ENCODE measurements at places on chromosomes 7 and 10.

DNA sequence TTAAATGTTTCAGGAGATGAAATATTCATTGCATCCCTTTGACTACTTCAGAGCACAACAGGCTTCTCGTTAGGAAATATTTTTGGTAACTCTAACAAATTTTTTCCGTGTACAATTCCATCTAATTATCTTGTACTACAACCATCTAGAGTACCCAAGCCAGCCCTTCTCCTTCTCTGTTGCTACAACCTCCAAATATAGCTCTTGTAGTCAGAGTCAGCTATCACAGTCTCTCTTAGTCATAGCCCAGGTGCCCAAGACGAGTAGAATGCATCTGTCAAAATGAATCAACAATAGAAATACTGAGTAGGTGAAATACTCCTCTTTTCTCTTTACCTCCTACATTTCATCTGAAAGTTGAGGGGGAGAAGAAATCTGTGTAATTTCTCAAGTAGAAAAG is 74.0 kb downstream of the INHBA start:
- H3K36me3 ChIP-seq = no peaks in the 10 kb centered on the region
- peaks cover 3% of the 10 kb centered on the region for H3K27me3 ChIP-seq
- H3K4me1 ChIP-seq = peaks cover 25% of the 10 kb centered on the region
- no peak for DNase-seq
- H3K27ac ChIP-seq = no peak overlapping the region
- H3K4me3 ChIP-seq = no peak overlapping the region

- peak; percentile 55 for DNase-seq
- H3K36me3 ChIP-seq = no peaks in the 10 kb centered on the region
- peak overlapping the region; percentile 37 for H3K4me3 ChIP-seq
- H3K27ac ChIP-seq = peak overlapping the region; percentile 90
Observed at GRCh38 chr10:62853710-62854109, 37.5 kb upstream of the EGR2 start.

DNA sequence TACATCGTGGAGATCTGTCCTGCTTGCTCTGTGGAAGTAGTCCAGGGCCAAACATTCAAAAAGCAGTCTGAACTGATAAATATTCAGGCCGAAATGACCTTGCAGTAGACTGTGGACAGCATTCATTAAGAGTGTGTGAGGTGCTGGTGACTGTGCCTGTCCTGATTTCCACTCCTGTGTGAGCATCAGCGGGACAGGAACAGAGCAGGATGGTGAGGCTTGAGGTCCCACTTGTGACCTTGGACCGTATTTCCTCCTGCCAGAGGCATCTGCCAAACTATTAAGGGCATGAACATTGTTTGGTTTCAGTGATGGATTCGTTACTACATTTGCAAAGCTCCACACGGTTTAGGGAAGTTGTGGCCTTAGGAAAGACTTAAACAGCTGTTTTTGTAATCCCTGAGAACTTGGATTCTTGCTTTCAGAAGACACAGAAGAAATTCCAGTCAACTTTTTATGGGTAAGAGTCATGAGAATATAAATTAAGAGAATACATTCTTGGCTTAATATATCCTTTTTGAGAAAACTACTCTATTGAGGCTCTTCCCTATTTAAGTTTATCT is 32.8 kb downstream of the CCNY start:
- H3K4me1 ChIP-seq = peaks cover 70% of the 10 kb centered on the region
- no peak overlapping the region for H3K4me3 ChIP-seq
- no peaks in the 10 kb centered on the region for H3K36me3 ChIP-seq
- no peaks in the 10 kb centered on the region for H3K27me3 ChIP-seq

- no peak overlapping the region for H3K27ac ChIP-seq
- H3K4me3 ChIP-seq = no peak overlapping the region
- no peaks in the 10 kb centered on the region for H3K36me3 ChIP-seq
- peaks cover 41% of the 10 kb centered on the region for H3K27me3 ChIP-seq
- no peak for DNase-seq
Observed at GRCh38 chr7:106206826-106207541, 77.8 kb downstream of the NAMPT start.

- no peaks in the 10 kb centered on the region for H3K36me3 ChIP-seq
- H3K4me1 ChIP-seq = no peaks in the 10 kb centered on the region
- no peak overlapping the region for H3K4me3 ChIP-seq
- no peaks in the 10 kb centered on the region for H3K27me3 ChIP-seq
- H3K27ac ChIP-seq = no peak overlapping the region
Observed at GRCh38 chr7:94738071-94738470, 82.1 kb upstream of the SGCE start.

DNA sequence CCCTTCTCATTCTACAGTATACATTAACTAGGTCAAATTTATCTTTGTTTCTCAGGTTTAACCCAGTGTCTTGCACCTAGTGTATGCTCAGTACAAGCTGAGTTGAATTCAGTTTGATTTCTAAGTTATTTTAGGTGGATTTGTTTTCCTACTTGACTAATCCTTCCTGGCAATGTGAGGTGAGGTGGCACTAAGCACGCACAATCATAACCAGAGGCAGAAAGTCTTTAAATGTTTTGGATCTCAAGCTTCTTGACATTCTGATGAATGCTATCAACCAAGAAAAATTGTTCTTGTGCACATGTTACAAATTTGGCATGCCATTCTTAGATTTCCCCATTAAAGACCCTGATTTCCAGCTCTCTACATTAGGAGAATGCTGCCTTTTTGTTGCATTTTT is 3.2 kb downstream of the BZW2 start:
- DNase-seq = no peak
- H3K27me3 ChIP-seq = no peaks in the 10 kb centered on the region
- H3K4me3 ChIP-seq = peak overlapping the region; percentile 99
- H3K27ac ChIP-seq = peak overlapping the region; percentile 59

- no peak overlapping the region for H3K27ac ChIP-seq
- no peak overlapping the region for H3K4me3 ChIP-seq
- no peak for DNase-seq
- H3K36me3 ChIP-seq = no peaks in the 10 kb centered on the region
- no peaks in the 10 kb centered on the region for H3K27me3 ChIP-seq
- no peaks in the 10 kb centered on the region for H3K4me1 ChIP-seq
Observed at GRCh38 chr10:108060246-108060645, 895.7 kb upstream of the SORCS1 start.

DNA sequence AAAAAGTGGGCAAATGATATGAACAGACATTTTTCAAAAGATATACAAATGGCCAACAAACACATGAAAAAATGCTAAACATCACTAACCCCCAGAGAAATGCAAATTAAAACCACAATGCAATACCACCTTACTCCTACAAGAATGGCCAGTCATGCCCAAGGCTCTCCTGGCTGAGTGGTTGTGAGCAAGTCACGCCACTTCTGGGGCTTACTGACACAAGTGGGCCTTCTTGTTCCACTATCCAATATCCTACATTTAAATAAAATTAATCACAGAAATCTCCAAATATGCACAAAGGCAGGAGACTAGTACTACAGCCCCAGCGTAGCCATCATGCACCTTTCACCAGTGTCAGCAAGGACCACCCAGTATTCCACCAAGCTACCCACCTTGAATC is 181.9 kb downstream of the TNS3 start:
- no peak for DNase-seq

DNA sequence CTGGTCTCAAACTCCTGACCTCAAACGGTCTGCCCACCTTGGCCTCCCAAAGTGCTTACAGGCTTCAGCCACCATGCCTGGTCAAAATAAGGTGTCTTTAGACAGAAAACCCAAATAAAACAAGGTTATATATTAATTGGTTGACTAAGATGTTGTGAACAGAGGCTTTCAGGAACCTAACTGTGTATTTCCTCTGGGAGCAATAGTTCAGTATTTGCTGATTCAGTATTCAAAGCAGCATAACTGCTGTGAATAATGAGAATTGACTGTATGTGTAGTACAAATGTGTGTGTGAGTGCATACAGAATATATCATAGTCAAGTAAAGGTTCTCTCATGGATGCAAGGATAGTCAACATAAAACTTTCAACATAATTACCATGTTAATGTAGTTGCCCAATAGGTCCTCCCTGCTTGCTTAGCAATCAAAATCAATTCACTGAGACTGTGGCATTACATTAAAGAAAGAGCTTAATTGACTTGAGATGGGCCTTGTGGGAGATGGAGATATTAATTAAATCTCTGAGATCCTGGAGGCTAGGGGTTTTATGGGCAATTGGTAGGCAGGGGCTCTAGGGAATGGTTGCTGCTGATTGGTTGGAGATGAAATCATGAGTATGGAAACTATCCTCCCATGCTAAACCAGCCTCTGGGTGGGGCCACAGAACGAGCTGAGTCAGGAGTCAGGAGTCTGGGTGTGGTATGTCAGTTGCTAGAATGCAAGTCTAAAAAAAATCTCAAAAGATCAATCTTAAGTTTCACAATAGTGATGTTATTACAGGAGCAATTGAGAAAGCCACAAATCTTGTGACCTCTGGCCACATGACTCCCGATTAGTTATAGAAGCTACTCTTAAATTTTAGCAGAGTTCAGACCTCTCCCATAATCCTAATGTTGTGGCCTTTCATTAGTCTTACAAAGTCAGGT is 162.7 kb downstream of the AKR1D1 start:
- H3K36me3 ChIP-seq = no peaks in the 10 kb centered on the region
- no peak for DNase-seq
- no peaks in the 10 kb centered on the region for H3K4me1 ChIP-seq
- no peaks in the 10 kb centered on the region for H3K27me3 ChIP-seq
- no peak overlapping the region for H3K4me3 ChIP-seq
- H3K27ac ChIP-seq = no peak overlapping the region

- H3K4me1 ChIP-seq = no peaks in the 10 kb centered on the region
- H3K4me3 ChIP-seq = no peak overlapping the region
- no peak overlapping the region for H3K27ac ChIP-seq
- H3K36me3 ChIP-seq = no peaks in the 10 kb centered on the region
- DNase-seq = no peak
- H3K27me3 ChIP-seq = no peaks in the 10 kb centered on the region
Observed at GRCh38 chr7:91504919-91505318, 240.7 kb downstream of the FZD1 start.

DNA sequence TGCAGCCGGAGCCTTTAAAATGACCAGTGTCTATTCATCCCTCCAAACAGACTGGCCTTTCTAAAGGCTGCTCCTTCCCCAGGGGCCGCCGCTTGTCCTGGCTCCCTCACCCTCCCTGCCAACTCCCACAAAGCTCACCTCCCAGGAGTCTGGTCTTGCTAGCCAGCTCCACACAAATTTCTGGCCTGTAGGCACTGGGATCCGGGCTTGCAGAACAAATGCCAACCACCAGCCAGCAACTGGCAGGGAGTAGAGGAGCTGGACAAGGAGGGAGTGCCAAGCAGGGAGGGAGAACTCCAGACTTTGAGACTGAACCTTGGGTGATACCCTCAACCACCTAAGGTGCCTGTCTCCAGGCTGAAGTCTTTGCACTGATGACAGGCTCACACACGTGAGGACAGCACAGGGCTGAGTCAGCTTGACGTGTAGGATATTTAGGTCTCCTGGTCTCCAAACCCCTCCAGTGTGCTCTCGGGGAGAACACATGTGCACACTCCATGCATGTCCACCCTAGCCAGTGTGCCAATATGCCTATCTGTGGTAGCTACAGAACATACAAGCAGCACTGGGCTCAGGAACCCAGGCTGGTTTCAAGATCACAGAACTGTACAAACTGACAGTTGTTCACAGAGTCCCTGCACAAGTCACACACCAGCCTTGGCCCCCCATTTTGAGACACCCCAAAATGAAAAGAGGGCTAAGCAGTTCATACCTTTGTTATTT is 6.0 kb downstream of the PAX2 start:
- H3K4me3 ChIP-seq = no peak overlapping the region
- H3K27me3 ChIP-seq = peaks cover 95% of the 10 kb centered on the region
- H3K36me3 ChIP-seq = no peaks in the 10 kb centered on the region
- no peak for DNase-seq
- peaks cover 25% of the 10 kb centered on the region for H3K4me1 ChIP-seq
- H3K27ac ChIP-seq = no peak overlapping the region

GRCh38 chr10:131762789-131763696 is 137.8 kb upstream of the PPP2R2D start:
- H3K27ac ChIP-seq = no peak overlapping the region
- H3K4me3 ChIP-seq = no peak overlapping the region
- no peaks in the 10 kb centered on the region for H3K36me3 ChIP-seq
- DNase-seq = no peak

GRCh38 chr10:97388152-97388551 is 13.0 kb downstream of the RRP12 start:
- no peak overlapping the region for H3K4me3 ChIP-seq
- H3K27ac ChIP-seq = no peak overlapping the region
- no peaks in the 10 kb centered on the region for H3K27me3 ChIP-seq
- peaks cover 2% of the 10 kb centered on the region for H3K4me1 ChIP-seq
- H3K36me3 ChIP-seq = peaks cover 89% of the 10 kb centered on the region
- DNase-seq = no peak

DNA sequence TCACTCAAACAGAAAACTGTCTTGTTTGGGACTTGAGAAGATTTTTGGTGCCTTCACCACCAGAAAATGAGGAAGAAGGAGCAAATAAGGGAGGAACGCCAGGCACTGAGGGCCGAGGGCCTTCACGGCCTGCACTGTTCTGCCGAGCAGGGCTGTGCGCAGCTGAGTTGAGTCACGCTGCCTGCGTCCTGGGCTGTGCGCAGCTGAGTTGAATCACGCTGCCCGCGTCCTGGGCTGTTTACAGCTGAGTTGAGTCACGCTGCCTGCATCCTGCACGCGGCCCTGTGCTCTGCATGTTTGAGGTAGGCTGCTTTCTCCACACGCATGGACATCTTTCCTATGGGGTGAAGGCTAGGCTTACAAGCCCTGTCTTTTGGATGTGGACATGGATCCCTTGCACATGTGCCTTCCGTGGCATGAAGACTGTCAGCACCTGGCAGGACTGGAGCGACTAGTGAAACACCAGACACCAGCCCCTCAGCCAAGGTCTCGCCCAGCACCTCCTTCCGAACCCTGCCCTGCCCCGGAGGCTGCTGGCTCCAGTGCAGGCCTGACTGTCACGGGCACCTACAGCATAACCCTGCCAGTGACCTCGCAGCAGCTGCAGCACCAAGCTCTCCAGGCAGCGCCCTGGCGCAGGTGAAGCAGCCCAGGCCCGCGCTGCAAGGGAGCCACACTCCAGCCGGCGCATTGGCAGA is 96.7 kb downstream of the HTR5A start:
- H3K36me3 ChIP-seq = no peaks in the 10 kb centered on the region
- H3K27ac ChIP-seq = no peak overlapping the region
- DNase-seq = no peak
- H3K27me3 ChIP-seq = peaks cover 32% of the 10 kb centered on the region
